Fibroblast of skin of abdomen (primary cell): ENCODE measurements at places on chromosomes 3 and 15.
A peak's percentile ranks its signal among the peaks of the same experiment; 100 is the strongest.

DNA sequence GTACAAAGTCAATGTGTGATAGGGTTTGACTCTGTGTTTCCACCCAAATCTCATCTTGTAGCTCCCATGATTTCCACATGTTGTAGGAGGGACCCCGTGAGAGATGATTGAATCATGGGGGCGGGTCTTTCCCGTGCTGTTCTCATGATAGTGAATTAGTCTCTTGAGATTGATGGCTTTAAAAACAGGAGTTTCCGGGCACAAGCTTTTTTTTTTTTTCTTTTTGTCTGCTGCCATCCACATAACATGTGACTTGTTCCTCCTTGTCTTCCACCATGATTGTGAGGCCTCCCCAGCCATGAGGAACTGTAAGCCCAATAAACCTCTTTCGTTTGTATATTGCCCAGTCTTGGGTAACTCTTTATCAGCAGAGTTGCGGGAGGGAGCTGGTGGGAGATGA is 259.6 kb downstream of the TUSC7 start:
- no peak for DNase-seq

DNA sequence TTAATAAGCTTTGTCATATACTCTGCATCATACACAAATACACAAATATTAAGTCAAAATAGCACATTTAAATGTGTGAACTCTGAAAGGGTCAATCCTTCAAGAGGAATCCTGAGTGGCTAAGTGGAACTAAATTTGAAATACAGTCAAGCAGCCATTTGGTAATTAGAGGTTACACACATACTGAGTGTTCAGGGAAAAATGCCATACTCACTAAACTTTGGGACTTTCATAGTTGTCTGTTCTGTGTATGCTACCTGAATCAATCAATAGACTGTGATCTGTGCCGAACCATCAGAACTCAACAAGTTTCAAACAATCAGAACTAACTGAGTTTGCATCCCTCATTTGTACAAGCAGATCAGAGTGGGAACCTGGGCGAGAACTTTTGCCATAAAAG is 15.3 kb downstream of the ANKRD28 start:
- DNase-seq = no peak

DNA sequence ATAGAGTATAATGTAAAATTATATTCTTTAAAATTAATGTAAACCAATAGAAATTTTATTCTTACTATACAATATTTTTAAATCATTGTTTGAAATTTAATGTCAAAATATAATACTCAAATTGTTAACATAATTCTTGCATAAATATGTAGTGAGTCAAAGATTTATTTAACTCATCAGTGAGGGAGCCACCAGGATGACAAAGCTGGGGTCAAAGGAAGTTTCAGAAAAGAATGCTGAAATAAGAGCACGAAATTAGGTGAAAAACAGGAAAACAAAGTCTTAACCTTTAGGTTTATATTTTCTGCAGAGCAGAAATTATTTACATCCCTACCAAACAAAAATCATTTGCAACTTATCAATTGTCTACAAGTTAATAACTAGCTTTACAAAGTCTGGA is 74.1 kb downstream of the DIPK2A start:
- no peak for DNase-seq

GRCh38 chr15:66251790-66252684 is 1.5 kb downstream of the MEGF11 start:
- DNase-seq = peak; percentile 23

DNA sequence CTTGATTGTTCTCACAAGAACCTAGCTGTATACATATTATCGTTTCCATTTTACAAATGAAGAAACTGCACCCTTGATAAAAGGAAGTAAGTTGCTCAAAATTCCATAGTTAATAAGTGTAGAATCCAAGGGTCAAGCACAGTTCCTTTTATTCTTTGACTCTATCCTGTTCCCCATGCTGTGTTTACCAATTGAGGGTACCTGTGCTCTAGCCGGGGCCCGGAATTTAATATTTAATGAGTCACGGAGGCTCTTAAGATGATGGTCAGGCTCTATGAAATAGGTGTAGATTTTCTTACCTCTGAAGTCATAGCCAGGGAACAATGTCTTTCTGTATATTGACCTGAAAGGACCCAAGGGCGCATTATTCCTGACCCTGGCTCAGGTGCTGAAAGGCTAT is 65.2 kb downstream of the LPP start:
- DNase-seq = no peak
